ENCODE measurements at places on chromosomes 4 and X.

- no peak for DNase-seq
These were observed 421 bp upstream of the PLAC1 start for GRCh38 chrX:134658760-134659023.

- no peak for DNase-seq
These were observed 10.8 kb upstream of the TMPRSS11B start for GRCh38 chr4:68256284-68256683.

- DNase-seq = no peak
These were observed 82.5 kb downstream of the EVC start for GRCh38 chr4:5793514-5793913.

DNA sequence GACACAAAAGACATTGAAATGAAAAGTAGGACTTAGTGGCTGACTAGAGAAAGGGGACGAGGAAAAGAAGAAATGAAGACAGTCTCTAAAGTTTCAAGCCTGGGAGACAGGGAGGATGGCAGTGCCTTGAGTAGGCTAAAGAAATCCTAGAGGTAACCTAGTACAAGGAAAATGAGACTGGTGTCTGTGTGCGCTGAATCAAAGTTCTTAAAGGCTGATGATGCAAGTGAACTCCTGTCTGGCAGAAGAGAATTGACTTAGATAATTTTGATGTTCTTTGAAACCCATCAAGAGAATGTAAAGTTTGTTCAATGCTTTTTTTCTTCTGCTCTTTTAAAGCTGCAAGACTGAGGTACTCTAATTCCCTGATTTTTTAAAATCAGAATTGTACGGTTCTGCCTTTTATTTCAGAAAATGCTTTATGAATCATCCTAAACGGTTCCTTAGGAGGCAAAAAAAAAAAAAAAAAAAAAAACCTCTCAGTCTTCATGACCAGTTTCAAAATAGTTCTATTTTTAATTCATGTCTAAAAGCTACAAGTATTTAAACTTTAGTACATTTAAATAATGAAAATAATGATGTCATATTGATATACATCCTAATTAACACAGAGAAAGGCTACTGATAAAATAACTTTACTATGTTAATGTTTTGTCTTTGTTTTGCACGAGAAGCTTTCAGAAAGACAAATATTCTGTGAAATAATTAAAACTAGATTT lies 189.8 kb downstream of the PPP3CA start:
- no peak for DNase-seq

DNA sequence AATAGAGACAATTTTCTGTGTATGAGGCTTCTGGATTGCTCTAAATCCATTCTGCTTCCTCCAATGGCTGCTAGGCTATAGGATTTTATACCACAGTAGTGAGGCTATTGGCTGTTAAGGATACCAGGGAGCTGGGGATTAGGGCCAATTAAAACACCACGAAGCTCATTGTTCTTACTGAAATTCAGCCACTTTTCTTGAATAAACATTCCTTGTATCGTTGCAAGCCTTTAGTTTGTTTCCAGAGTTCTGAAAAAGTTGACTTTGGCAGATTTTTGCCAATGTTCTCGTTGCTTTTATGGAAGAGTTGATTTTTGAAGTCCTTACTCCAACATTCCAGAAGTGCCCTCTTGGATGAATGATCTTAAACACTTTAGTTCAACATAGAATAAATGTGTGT lies 238.4 kb upstream of the TEX13A start:
- no peak for DNase-seq
